Spinal cord (tissue), 10 donors: ENCODE measurements at places on chromosomes 3 and 15. TPM values are rescaled to one million over a fixed set of nuclear protein-coding genes. Genes with fewer than 3 reads are reported as not detected.

DNA sequence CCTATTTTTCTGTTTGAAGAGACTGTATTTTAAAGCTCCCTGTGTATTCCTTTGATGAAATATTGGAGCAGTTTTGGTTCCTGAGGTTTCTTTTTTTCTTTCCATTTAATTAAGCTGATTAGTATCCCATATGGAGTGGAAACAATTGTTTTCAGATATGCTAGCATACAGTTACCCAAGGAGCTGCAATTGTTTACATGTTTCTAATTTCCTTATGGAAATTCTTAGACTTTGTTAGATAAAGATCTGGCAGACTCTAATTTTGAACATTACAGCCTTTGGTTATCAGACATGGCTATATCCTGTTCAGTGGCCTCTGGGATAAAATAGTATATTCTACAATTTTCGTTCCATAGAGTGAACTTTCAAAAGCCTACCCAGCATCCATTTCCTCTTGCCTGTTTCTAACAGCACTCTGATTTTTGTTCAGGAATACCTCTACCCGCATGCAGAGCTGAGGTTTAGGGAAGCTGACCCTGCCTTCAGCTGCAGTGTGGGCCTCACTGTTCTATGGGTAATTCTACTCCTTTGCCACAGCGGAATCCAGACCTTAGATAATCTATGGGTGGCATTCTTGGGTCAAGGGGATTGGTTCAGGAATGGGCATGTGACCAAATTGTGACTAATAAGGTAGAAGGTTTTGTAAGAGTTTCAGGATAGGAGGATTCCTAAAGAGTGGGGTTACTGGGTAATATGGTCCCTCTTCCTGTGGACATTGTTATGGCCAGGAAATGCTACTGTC is 161.1 kb upstream of the ANKRD28 start:
- no peak for DNase-seq

DNA sequence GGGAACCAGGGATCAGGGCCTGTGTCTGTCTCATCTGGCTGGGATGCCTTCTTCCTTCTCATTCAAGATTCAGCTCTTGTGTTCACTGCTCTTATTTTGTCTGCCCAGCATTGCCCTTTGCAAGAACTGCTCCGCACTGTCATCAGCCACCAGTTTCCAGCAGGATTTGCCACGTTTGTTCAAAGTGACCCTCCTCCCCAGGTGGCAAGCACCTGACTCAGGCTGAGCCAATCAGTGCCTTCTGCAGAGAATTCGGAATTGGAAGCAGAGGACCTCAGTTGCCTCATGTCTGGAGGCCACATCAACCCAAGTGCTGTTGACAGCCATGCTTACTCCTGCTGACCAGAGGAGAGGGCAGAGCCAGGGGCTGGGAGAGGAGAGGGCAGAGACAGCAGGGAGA is 124.5 kb downstream of the SMAD6 start:
- no peak for DNase-seq

DNA sequence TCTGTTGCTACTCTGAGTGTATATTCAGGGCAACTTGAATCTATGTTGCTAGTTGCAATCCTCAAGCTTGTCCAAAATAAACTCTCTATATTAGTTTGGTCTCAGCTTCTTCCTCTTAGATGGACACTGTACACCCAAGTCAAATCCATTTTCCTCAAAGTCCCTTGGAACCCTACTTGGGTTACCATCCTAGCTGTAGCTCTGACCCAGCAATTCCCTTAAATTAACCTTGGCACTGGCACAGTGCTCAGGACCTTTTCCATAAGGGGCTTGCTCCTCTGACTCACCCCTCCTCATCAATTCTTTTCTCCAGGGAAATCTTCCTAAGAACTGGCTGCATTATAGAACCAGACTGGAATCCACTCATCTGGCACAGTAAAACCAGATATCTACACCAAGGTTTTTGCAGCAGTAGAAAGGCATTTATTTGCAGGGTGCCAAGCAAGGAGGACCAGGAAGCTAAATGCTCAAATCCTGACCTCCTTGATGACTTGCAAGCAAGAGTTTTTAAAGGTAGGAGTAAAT is 44.9 kb upstream of the B3GALNT1 start:
- no peak for DNase-seq

GRCh38 chr3:108067768-108068167 is 23.1 kb downstream of the CD47 start:
- no peak for DNase-seq

DNA sequence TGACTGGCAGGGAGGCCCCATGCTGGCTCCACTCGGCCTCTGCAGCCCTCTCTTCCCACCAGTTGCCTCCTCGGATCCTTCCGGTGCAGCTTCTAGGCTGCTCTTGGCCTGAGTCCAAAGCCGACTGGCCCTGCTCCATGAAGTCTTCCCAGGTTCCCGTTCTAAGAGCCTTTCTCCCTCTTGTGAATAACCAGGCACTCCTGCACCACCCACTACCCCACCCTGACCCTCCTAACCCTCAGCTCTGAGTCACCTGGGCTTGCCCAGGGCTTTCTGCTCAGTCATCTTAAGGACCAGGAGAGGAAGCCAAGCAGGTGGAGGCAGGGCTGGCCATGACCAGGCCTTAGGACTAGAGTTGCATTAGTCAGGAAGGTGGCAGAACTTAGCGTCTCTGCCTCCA is 28.1 kb upstream of the CNBP start:
- no peak for DNase-seq

SPATA12 gene
- polyA plus RNA-seq = 0.20 TPM

SEC62 gene
- 154 TPM for polyA plus RNA-seq

GORASP1 gene
- 98.8 TPM for polyA plus RNA-seq

SLC22A13 gene
- 0.42 TPM for polyA plus RNA-seq

TIMMDC1 gene
- 104 TPM for polyA plus RNA-seq

C3orf20 gene
- 0.12 TPM for polyA plus RNA-seq
